ENCODE measurements at places on chromosomes 16 and 17.
A peak's percentile ranks its signal among the peaks of the same experiment; 100 is the strongest.

DNA sequence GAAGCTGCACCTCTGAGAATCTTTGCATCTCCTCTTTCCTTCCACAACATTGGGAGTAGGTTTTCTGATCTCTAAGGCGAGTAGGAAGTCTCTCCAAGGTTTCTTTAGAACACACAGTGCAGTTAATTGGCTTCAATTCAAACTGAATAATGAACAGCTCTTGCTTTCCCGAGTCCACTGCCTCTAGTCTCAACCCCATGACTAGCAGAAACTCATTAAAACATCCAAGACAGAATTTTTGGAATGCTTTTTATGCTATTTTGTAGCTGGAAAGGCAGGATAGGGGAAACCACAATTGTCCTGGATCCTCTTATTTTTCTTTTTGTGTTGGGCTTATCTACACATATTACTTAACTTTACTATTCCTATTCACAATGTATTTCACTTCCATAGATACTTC, 206.6 kb downstream of the CDH8 start:
- no peak for DNase-seq

- no peak for DNase-seq
Observed at GRCh38 chr17:58334661-58335060, 6.1 kb upstream of the TSPOAP1 start.

DNA sequence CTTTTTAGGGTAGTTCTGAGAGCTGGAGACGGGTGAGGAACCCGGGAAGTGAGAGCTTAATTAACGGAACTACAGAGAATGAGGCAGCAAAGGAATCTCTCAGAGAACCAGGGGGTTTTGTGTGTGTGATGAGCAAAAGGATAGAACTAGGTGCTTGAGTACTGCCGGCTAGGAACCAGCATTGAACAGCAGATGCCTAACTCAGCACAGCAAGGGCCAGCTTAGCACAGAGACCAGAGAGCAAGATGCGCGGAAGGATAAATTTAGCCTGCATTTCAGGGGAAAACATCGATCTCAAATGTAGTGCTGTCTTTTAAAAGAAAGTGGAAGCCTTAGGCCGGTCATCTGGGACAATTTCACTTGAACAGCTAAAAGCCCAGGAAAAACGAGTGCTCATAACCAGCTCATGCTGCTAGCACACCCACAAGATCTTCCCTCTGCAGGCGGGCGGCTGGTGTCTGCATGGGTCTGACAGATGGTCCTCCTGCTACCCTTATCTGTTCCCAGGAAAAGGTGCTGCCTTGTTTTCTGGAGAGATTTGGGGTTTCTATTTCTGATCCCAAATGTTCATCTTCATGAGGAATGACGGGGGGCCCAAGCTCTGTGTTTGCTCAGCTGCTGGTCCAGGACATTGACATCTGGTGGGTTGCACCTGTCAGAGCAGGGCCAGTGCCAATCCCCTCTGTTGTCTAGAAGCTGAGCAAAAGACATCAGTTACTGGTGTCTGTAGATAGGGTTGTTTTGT, 103.9 kb downstream of the SOCS1 start:
- DNase-seq: no peak

- DNase-seq: peak; percentile 28
Observed at GRCh38 chr17:50871364-50871763, 5.2 kb upstream of the TOB1 start.

GRCh38 chr16:10552998-10553491, 27.4 kb downstream of the EMP2 start:
- peak; percentile 2 for DNase-seq

- no peak for DNase-seq
Observed at GRCh38 chr17:39036009-39036408, 68.8 kb upstream of the FBXO47 start.

DNA sequence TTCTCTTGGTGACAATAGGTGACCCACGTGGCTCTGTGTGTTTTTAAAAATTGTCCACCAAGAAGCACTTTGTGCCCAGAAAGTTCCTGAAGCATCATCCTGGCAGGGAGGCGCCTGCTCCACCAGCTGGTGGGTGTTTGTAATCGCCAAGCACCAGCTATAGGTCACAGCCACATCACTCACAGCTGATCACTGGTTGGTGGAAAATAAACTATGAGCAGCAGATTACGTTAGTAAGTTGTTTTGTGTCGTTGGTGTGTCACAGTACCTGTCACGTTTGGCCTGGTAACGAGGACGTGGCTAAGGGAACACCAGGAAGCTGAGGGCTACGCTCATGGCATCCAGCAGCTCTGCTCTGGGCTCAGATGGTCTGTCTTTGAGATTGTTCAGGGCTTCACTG, 10.1 kb downstream of the MRM3 start:
- DNase-seq: no peak

GRCh38 chr17:37485938-37486570, 3.6 kb upstream of the DUSP14 start:
- no peak for DNase-seq

GRCh38 chr16:67378642-67379041, 14.7 kb downstream of the TPPP3 start:
- DNase-seq: no peak

- no peak for DNase-seq
Observed at GRCh38 chr17:68004201-68004600, 7.9 kb upstream of the C17orf58 start.

DNA sequence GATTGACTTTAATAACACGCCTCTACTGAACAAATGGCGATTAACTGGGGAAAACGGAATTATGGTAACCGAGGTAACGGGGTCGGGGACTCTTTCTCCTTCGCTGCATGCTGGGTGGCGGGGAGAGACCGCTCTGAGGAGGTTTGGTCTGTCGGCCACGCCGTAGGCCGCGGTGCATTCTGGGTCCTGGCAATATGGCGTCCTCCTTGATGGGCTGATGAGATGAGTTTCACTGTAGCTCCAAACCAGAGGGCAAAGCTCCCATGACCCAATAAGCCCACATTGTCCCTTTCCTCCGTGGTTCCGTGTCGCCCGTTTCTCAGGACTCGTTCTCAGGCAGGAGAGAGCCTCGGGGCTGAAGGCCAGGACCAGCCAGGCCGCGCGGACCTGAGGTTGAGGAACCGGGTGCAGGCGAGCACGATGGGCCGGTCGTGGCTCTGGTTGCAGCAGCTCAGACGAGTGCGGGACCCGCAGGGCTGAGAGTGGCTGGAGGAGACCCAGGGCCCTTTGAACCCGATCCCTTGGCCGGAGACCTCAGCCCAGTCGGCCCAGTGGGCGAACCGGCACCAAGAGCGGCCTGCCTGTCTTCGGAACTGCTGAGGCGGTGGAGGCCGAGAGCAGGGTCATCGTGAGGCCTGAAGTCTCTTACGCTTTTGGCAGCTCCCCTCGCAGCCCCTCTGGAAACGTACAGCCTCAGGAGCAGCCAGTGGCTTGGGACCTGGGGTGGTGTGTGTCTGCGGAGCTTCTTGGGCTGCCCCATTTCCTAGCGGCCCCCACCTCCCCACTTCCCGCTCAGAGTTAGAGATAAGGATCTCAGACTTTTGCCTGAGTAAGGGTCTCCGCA, at the start of gene RPTOR:
TSS of gene RPTOR (plus strand) at position 184 of the 844 bp plus-strand sequence. CDS start 792 bp downstream, outside the sequence.
- peak; percentile 78 for DNase-seq

GRCh38 chr17:69715656-69716055, 301.2 kb downstream of the MAP2K6 start:
- no peak for DNase-seq

DNA sequence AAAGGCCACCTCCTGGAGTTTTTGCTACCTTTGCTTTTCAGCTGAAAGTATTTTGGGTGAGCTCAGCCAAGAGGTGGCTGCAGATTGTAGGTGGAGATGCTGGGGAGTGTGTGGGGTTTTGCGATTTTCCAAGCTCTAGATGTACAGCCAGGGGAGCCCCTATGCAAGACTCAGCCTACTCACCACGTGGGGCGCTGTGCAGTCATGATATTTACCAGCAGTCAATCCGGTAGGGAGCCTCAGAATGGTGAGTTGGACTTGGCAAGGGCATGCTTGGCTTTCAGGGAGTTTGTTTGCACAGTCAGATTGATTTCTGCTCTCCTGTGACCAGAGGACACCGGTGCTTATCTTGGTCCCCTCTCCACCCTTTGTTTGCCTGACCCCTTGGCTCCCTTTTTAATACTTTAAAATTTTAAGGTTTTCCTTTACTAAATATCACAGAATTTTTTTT, 175.3 kb downstream of the UTP18 start:
- no peak for DNase-seq

DNA sequence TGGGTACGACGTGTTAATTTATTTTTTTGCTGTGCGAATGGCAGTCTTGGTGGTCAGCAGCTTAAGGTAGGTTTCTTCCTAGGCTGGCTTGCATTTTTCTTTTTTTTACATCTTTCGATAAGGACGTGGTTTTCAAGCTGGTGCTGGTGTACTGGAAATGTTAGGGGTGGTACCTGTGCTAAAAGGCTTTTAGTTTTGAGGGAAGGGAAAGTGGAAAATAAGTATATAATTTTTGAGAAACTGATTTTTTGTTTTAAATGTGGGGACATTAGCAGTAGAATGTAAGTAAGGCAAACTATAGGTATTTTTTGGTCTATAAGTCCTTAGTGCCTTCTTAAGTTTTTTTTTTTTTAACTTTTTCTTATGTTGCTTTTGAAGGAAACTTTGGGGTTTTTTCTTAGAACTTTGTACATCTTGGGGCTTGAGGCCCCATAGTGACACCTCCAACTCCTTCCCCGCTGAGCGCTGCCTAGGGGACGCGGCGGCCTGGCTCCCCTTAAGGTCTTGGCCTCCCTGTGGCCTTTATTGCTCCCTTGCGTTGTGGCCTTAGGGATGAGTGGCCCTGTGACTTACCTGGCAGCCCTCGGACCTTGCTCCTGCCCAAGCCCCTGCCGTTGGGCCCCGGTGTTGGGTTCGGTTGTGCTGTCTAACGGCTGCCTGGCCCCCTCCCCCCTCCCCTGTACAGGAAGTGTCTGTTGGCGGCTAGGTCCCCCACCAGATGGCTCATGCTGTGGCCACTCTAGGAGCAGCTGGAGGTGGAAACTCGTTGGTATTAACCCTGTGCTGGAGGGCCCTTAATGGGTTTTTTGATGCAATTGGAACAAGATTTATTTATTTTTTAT, 88.0 kb upstream of the RPRML start:
- peak; percentile 48 for DNase-seq
